ENCODE measurements at places on chromosomes 5 and 9.

- DNase-seq: no peak
These were observed 13.2 kb upstream of the LVRN start for GRCh38 chr5:115949096-115949495.

DNA sequence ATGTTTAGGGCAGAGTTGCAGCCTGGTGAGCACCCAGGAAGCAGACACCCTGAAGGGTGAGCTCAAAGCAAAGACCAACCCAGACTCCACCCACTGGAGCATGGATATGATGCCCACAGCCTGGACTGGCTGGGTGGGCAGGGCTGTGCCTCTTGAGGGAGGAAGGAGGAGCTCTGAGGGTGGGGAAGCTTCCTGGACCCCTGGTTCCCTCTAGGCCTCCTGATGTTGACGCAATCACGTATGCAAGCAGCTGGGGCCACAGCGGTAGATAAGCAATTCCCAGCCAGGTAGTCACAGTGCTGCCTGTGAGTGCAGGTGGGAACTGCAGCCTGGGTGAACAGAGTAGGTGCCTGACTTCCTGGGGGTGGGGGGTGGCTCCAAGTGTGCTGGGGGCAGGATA, 271.5 kb downstream of the CDK5RAP2 start:
- DNase-seq: no peak

DNA sequence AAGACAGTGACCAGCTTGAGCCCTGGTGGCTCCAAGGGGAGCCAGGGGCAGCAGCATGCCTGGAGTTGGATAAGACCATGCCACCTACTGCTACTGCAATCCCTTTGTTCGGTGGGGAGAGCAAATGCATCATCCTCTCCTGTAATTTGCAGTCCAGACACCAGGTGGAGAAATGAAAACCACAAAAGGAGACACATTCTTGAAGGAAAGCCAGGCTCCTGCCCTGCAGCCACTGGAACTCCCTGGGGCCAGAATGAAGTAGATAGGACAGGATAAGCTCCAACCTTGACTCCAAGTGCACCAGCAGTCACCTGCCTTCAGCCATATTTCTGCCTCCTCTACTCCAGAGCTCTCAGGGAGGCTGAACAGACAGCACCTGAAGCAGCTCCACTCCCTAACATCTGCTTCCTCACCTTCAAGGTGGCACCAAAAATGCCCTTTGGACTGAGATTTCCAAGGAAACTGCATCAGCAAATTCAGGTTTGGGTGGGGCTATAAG, 65.1 kb upstream of the IQGAP2 start:
- DNase-seq: no peak

DNA sequence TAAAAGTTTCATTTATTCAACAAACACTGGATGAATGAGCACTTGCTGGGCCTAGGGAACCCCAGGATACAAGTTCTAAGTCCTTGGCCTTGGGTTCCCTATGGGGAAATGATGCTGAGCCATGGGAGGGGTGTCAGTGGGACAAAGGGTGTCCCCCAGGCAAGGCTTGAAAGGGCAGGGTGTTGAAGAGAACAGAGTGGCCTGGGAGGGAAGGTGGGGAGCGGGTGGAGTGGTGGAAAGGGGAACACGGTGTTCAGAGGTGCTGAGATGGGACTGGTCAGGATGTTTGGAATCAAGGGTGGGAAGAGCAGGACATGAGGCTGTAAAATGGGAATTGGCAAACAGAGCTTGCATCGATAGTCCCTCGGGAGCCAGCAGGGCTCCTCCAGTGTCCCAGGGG, 61.8 kb downstream of the PPARGC1B start:
- DNase-seq: no peak

DNA sequence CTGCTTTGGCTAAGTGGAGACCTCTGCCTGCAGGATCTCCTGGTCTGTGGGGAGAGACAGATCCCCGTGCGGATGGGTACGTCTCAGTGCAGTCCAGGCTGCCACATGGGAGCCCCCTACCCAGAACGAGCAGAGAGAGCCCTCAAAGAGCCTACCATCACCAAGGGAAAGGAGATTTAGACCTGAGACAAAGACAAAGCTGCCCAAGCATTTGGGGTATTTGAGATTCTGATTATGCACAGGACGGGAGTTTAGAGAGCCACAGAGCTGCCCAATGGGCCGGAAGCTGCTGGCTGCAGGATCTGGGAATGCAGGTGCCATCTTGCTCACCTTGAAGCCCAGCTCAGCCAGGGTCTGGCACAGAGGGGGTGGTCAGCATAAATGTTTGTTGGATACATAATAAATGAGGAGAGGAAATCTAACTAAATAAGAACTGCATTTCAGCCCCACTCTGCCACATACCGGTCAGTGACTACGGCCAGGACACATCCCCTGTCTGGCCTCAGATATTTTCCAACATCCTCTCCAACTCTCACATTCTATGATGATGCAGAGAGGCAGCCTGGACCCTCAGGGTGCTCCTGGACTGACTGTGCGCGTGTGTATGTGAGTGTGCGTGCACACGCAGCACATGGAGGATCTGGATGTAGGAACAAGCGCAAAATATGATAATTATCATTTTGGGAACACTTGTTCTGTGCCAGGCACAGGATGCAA, 157.8 kb downstream of the FGF18 start:
- no peak for DNase-seq

GRCh38 chr5:59125011-59125961, 542.4 kb downstream of the RAB3C start:
- no peak for DNase-seq

DNA sequence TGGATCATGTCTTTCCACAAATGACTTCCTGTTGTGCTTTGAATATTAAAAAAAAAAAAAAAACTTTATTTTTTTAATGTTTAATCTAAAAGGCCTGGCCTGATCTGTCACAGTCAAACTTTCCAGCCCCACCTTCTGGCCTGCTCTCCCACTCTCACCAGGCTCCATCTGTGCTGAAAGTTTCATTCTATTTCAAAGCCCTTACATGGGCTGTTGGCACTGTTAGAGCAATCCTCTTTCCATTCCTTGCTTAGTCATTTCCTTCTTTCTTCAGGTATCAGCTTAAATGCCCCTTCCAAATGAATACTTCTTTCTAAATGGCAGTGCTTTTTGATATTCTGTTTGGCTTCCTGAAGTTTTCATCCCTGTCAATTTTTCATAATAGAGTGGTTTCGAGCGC, 1104.8 kb upstream of the C9orf72 start:
- DNase-seq: peak; percentile 35

DNA sequence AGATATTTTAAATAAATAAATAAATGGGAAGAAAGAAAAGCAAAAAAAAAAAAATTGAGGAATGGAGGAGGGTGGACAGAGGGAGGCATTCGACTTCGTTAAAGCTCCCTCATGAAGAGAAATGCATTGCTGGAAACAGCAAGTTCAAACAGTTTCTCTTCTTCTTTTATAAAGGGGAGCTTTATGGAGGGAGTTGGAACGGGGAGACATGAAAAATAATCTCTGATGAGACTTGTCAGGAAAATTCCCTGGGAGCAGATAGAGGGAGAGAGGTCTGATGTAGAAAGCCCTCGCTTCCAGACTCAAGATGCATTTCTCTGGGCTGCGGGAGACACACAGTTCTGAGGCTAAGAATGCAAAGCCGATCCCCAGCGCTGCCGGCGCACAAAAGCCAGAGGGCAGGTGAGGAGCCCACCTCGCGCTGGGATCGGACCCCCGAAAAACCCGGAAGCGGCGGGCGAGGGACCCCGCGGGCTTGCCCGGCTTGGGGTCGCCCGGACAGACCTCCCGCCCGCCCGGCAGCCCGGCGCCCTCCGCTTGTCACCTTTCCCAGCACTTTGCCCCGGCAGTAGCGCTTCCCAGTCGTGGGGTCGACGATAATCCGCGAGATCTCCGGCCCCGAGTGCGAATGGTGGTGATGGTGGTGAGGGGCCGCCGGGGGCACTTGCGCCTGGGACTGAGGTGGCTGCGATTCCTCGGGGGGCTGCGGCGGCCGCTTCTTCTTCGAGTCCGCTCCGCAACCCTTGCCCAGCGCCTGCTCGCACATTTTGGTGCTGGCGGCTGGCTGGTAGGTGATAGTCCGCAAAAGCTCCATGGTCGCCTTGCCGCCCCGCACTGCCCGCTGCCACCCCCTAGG, 512 bp downstream of the PLK2 start:
- DNase-seq: no peak

DNA sequence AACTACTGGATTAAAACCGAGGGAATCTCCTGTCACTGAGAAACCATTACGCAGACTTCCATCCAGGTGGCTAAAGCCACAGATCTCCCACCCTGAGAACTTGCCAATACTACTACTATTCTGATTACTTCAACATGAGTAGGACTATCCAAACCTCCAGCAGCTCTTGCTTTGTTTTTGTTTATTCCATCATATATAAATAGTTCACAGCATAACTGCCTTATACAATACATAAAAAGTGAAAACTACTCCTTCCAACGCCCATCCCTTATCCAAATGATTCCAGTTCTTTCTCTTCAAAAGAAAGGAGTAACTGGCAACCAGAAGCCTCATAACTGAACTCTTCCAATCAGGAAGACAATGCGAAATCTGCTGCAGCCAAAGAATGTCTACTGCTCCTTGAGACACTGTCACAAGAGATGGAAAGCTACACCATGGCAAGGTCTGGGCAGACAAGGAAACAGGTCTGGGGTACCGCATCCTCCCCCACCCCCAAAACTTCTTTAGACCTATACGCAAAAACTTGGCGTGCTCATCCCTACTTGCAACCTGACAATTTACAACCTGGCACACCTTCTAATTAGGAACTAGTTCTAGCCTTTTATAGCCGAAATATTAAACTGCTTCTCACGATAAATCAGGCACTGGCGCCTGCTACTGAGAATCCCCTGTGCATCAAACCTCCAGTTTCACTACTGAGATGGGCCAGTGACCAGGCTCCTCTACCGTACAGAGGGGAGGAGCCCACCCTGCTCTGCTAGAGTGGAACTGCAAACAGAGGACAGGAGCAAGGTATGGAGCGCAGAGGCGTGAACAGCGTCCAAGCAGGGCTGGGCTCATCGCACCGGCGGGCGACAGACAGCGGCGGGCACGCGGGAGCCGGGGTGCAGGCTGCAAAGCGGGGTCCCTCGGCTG, 986 bp downstream of the PLPP1 start:
- peak; percentile 28 for DNase-seq

DNA sequence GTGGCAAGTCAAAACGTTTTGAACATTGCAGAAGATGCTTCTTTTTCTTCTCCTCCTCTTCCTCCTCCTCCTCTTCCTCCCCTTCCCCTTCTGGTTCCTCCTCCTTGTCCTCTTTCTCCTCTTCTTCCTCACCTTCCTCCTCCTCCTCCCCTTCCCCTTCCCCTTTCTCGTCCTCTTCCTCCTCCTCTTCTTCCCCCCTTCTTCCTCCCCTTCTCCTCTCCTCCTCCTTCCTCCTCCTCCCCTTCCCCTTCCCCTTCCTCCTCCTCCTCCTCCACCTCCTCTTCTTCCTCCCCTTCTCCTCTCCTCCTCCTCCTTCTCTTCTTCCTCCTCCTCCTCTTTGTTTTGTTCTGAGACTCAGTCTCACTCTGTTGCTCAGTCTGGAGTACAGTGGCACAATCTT, 167.0 kb upstream of the SV2C start:
- DNase-seq: no peak

All from NCI-H446 treated with DMSO at 0.1 percent for 48 hours (cell line).